ENCODE measurements at places on chromosomes 6 and 20.

GRCh38 chr6:81486234-81486633 is 266.2 kb downstream of the TENT5A start:
- no peak for DNase-seq

- DNase-seq = peak; percentile 43
Observed at GRCh38 chr20:47124181-47124717, 229.6 kb downstream of the EYA2 start.

DNA sequence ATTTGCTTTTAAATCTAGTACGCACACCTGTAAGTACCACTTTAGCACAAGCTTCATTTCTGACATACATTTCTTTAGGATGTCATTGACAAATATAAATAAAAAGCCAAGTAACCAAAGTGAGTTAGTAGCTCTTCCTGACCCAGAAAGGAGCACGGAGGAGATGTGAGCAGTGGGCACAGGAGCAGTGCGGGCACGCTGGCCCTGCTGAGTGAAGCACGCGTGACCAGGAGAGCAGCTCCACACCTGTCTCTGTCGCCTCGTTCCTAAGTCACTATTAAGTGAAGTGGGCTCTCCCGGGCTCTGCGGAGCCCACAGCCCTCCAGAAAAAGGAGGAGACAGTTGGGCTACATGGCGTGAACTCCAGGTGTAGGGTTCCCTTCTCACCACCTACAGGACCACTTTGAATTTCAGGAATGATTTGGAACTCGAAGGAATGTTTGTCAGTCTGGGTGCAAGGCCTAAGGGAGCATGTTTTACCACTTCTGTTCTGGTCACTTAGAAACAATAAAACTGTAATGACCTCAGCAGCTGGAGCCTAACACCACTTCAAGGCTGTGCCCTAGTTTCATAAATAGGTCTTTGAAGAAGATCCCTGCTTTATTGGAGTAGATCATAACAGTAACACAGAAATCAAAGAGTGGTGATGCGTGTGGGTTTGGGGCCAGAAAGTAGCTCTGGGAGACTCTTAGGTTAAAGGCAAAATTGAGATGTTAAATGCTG is 95.9 kb downstream of the FAM120B start:
- DNase-seq = no peak

- peak; percentile 19 for DNase-seq
Observed at GRCh38 chr6:89215391-89215790, 1.8 kb downstream of the GABRR1 start.

GRCh38 chr6:42845327-42845694 is 34.1 kb upstream of the RPL7L1 start:
- no peak for DNase-seq

GRCh38 chr6:157845493-157846259 is 22.6 kb downstream of the SNX9 start:
- DNase-seq = no peak

GRCh38 chr6:132359886-132360285 is 41.4 kb downstream of the MOXD1 start:
- no peak for DNase-seq

DNA sequence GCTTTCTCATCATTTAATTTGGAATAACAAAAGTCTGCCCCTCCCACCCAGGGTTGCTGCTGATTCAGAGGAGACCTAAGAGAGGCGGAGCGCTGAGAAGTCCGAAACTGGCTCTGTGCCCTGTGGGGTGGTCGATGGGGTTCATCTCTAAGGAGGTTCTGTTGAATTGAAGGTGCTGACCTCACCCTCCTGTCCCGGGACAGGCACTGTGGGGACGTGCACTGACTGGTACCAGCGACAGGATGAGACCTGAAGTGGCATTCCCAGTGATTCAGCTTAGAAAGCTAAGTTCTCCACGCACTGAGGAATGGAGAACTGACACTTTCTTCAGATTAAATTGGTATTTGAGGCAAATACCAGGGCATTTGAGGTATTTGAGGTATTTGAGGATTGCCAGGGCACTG is 1.3 kb downstream of the GUCA1B start:
- no peak for DNase-seq

- peak; percentile 25 for DNase-seq
Observed at GRCh38 chr20:24773751-24774201, 175.3 kb upstream of the CST7 start.

- DNase-seq = no peak
Observed at GRCh38 chr6:127869772-127870404, 31.0 kb downstream of the THEMIS start.

DNA sequence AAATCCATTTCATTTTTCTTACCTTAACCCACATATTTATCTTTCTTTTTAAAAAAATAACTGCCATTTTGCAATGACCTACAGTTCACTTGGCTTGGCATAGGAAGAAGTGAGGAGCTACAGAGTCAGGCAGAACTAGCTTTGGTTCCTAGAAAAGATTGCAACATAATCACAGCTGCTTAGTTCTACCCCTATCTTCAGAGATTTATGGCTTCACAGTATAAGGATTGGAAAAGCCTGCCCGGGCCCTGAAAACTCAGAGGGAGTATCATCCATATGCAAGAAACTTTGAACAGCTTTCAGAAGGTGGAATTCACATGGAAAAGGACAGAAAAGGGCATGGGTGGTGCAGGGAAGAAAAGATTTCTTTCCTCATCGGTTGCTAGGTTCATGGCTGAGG is 774.3 kb upstream of the CHD6 start:
- no peak for DNase-seq

GRCh38 chr6:56904068-56904467 is 50.8 kb upstream of the BEND6 start:
- no peak for DNase-seq

- DNase-seq = no peak
Observed at GRCh38 chr6:85435851-85436250, 14.0 kb upstream of the NT5E start.
